ENCODE measurements at places on chromosomes 7 and 10.

DNA sequence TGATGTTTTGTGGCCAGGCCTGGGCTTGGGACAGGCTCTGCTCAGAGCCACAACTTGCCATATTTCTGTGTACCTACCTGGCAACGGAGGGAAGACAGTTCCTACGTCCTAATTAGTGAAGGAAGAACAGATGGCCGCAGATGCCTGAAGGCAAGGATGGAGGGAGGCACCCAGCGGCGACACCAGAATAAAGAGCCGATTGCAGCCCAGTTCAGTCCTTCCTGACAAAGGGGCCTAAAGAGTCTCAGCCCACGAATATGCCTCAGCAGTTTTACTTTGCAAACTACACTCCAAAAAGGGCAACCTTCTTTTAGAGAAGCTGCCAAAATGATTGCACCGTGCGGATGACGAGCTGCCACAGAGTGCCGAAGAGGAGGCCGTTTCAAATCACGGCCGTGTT lies 585.8 kb downstream of the GLRX3 start:
- DNase-seq, result no peak

- no peak for DNase-seq
Observed at GRCh38 chr10:62068464-62068863, 167.0 kb downstream of the ARID5B start.

DNA sequence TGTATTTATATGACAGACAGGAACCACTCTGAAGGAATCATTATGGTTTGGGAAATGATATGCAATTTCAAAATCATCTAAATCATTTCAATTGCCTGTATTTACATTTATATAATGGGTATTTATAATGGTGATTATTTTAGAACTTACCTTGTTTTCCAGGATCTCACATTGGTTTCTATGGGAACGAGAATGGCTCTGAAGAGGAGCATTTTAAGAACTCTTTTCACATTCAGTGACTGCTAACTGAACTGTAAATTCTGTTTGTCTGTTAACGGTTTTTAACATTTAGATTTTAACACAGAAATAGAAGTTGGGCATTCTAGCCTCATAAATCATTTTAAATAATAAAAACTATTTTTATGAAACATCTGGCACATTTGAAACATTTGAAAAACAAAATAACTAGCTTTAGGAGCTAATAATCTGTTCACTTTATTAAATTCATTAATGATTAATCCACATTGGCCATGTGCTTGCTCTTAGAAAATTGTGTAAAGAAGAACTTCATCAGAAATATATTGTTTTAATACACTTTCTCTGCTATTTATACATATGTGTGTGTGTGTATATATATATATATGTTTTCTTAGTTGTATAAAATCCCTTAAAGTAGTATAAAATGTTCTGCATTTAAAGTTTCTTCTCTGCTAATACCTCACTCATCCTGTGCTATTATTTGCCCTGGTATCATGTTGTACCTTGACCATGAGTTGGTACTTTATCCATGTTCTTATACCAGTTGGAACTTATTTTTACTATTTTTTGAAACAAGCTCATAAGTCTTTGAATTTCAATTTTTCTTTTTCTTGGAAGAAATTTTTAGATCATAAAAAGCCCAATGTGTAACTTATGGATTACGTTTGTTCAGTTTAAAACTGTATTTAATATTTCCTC lies 8.7 kb upstream of the SEM1 start:
- no peak for DNase-seq

GRCh38 chr7:120407010-120407409 lies 134.0 kb downstream of the KCND2 start:
- no peak for DNase-seq

DNA sequence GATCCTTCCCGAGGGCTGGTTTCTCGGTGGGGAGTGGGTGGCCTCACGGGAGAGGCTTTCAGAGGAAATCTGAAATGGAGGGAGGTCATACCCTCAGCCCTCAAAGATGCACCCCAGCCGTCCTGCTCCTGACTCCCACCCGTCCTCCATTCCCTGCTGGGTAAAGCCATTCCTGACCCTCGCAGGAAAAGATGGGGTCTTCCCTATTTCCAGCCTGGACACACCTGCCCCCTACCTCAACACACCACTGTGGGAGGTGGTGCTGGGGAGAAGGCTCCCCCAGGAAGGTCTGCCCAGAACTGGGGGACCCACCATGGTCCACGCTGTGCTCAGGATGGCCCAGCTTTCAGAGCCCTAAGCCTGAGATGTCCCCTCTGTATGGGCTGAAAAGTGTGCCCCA lies 86.9 kb downstream of the CHST15 start:
- no peak for DNase-seq

DNA sequence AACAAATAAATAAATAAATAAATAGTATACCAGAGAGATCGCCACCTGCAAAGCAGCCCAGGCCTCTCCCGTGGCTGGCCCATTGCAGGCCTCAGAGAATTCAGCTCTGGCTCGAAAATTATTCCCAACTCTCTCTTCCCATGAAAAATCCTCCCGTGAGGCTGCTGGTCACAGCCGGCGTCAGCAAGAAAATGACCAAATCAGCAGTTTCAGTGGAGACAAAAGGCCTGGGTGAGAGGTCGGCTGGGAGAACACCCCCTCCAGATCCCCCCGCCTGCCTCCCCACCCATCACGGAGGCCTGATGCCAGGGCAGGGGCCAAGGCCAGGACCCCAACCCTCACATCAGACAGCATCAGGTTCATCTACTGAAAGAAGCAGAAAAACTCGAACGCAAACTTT lies 3.1 kb upstream of the CLIP2 start:
- DNase-seq, result no peak

- DNase-seq, result no peak
Observed at GRCh38 chr10:128055061-128055868, 71.0 kb downstream of the MKI67 start.

DNA sequence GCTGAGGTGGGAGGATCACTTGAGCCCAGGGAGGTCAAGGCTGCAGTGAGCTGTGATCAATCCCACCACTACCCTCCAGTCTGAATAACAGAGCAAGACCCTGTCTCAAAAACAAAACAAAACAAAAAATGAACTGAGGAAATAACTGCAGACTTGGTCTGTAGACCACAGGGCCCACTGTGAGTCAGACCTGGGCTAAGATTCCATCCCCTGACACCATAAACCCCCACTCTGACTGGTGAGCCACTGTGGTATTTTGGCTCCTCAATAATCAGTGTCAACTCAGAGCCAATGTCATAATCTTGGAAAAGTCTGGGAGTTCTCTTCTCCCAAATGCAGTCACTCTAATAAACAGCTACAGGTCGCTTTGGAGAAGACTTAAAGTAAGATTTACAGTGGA lies 24.0 kb upstream of the ERCC6 start:
- peak; percentile 66 for DNase-seq

DNA sequence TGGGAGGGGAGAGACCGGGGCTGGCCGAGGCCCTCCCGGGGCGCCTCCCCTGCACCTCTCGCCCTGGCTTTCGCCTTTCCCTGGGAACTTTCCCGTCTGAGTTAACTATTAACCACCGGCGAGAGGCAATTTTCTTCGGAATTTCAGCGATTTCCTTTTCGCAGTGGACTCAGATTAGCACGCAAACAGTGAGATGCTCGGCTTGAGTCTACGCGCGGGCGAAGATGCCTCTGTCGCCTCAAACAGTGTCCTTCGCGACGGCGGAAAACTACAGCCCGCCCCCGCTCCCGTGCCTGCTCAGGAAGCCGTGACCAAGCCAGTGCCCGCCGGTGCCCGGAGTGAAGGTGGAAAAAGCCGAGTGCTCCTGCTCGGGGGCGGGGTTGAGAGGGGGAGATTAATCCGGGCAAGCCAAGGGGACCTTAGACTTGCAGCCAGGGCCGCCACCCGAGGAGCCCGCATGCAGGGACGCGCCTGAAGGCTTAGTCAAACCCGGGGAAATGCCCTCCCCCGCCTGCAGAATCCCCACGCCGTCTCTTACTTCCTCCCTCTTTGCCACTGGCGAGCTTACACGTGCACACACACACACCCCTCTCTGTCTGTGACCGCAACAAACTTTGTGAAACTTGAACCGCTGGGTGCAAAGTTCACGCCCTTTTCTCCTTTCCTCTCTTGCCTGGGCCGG lies 14.5 kb upstream of the PAX2 start:
- DNase-seq, result peak; percentile 34

- DNase-seq, result peak; percentile 50
Observed at GRCh38 chr7:92402920-92403759, 44.1 kb upstream of the GATAD1 start.

DNA sequence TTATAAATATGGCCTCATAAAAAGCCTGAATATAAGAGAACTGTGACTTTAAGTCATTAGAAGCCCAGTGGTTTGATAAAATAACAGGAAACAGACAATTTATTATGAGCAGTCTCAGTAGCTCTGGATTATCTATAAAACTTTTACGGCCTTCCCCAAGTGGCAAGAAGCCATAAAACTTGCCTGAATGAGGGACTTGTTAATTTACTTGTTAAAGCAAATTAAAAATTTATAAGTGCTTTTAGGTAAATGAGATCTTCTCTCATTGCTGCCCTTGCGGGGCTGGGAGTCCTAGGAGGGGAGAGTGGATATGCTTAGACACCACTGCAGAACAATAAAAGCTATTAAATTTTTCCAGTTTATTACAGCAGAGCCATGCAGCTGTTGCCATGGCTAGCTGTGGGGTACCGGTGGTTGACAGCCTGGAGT lies 499.9 kb downstream of the AUTS2 start:
- no peak for DNase-seq

DNA sequence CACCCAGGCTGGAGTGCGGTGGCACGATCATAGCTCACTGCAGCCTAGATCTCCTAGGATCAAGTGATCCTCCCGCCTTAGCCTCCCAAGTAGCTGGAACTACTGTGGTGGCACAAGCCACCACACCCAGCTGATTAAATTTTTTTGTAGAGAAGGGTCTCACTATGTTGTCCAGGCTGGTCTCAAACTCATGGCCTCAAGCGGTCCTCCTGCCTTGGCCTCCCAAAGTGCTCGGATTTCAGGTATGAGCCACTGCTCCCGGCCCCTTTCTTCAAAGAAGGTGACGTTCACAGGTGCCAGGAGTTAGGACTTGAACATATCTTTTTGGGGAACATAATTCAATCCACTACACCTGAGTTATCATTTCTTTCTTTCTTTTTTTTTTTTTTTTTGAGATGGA lies 2.9 kb upstream of the TTYH3 start:
- DNase-seq, result no peak

- no peak for DNase-seq
Observed at GRCh38 chr7:11779864-11780674, 51.9 kb downstream of the THSD7A start.

DNA sequence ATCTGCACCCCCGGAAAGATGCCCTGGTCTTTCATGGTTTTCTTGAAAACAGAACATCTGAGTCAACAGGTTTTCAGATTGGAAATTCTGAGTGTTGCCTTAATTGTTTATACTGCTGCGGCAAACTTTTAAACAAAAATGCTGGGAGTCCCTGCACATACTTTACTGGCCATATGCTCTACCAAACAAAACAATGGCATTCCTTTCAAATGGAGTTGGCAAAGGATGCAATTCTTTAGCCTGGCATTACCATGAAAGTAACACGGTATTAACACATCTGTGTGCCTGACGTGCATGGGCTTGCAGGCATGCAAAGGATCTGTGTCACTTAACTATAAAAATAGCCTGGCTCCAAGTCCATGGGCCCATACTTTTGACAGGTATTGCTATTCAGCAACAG lies 4.2 kb downstream of the INHBA start:
- peak; percentile 68 for DNase-seq

DNA sequence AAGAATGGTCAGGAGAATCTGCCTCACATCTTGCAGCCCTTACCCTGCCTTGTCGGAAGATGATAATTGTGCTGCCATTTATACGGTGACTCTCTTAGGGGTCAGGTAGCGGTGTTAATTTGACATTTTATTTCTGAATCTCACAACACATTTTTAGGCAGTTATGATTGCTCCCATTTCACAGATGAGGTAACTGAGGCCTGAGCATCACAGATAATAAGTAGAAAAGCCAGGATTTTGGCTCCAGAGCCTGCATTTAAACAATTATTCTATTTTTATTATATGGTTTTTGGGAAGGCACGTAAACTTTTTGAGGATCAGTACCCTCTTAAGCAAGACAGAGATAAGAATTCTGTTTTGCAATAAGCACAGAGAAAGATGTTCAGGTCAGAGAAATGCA lies 77.3 kb upstream of the SEPHS1 start:
- no peak for DNase-seq

- no peak for DNase-seq
Observed at GRCh38 chr7:95730493-95731280, 41.7 kb upstream of the DYNC1I1 start.

- DNase-seq, result peak; percentile 51
Observed at GRCh38 chr10:34815185-34816084, at the start of gene PARD3. Gene PARD3, minus strand, starts transcription at chr10:34815296. Its CDS starts 301 bp downstream, at chr10:34814995.

GRCh38 chr10:93150289-93150688 lies 76.6 kb downstream of the CYP26A1 start:
- no peak for DNase-seq

DNA sequence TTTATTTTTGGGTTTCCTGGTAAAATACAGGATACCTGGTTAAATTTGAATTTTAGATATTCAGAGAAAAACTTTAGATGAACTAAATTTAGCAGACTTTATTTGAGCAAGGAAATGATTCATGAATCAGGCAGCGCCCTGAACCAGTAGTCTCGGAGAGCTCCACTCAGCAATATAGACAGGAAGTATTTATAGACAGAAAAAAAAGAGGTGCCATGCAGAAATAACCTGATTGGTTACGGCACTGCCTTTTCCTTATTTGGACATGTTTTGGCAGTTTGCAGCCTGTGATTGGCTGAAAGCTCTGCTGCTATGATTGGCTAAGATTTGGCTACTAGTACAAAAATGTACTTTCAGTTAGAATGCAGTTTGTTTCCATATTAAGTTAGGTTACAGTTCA lies 198.3 kb upstream of the DKK1 start:
- no peak for DNase-seq

GRCh38 chr7:106566672-106567071 lies 94.3 kb downstream of the CCDC71L start:
- peak; percentile 23 for DNase-seq

DNA sequence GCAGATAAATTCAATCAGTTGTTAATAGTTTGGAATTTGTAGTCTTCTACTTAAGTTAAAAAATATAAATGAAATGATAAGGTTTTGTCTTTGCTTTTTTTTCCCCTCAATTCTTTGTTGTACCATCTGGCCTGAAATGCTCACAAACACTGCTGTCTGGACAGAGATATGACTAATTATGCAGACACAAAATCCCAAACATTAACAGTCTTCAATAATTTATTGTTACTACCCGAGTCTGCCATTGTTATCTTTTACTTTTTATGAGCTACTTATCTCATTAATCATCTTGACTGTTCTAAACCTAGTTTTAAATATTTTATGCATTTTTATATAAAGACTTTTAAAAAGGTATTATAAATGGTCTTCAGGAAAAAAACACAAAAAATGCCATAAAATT lies 64.7 kb upstream of the THSD7A start:
- DNase-seq, result no peak

DNA sequence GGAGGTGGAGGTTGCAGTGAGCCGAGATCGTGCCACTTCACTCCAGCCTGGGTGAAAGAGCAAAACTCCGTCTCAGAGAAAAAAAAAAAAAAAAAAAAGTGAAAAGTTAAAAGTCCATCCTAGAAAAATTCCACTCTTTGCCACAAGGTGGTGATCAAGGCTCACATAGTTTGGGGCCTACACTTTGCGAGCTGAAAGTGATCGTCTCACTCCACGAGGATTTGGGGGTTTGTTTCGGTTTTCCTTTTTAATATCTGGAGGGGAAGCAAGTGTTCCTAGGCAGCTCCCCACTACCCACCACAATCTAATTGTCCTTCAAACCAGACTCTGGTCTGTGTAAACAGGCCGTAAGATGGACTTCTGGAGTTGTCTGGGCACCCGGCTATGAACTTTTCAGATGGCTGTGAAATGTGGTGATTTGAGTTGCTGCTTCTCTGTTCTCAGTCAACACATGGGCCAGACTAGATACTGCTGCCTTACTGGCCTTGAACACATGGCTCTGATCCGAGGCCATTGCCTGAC lies 27.1 kb downstream of the PRLHR start:
- DNase-seq, result peak; percentile 57

GRCh38 chr7:16004702-16005101 lies 318.2 kb upstream of the MEOX2 start:
- no peak for DNase-seq
